DMS53 (cell line): ENCODE measurements at places on chromosomes 11 and 22.

- no peak for DNase-seq
These were observed 401.1 kb downstream of the CTTN start for GRCh38 chr11:70799386-70799785.

DNA sequence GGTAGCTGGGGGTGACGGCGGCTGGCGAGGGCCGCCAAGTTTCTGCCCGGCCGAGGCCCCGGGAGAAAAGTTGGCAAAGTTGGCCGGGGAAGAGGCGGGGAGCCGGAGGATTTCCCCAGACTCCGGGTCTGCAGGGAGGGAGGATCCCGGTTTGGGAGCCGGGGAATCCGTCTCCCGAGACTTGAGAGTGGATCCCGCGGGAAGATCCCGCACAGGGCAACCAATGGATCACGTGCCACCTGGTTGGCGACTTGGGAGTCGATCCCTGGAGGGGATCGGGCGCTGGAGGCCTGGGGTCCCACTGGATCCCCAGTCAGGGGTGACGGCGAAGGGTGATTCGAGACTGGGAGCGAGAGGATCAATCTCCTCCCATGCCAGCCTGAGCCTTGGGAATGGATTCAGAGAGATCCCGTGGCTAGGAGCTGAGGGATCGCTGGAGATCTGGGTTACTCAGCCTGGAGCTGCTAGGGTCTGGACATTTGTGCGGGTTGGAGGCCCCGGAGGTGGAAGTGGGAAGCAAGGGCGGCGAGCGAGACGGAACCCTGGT lies 394 bp downstream of the KIAA1671 start:
- peak; percentile 75 for DNase-seq

- no peak for DNase-seq
These were observed 40.7 kb downstream of the LMO1 start for GRCh38 chr11:8222820-8223512.

- DNase-seq, result no peak
These were observed 31.0 kb downstream of the CCDC34 start for GRCh38 chr11:27331981-27332380.

DNA sequence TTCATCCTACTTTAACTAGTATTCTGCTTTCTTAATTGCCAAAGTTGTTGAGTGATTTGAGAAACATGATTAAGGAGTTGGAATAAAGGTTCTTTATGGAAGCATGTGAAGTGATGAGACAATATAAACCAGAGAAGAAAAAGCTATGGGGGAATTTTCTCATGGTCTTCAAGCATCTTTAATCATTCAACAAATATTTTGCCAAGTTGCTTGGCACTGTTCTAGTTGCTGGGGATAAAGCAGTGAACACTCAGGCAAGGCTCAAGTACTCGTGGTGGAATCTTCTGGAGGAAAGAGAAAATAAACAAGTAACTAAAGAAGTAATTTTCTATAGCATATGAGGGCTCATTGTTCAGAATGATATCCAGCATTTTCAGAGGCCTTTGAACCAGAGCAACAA lies 9.2 kb upstream of the PIWIL4 start:
- no peak for DNase-seq

DNA sequence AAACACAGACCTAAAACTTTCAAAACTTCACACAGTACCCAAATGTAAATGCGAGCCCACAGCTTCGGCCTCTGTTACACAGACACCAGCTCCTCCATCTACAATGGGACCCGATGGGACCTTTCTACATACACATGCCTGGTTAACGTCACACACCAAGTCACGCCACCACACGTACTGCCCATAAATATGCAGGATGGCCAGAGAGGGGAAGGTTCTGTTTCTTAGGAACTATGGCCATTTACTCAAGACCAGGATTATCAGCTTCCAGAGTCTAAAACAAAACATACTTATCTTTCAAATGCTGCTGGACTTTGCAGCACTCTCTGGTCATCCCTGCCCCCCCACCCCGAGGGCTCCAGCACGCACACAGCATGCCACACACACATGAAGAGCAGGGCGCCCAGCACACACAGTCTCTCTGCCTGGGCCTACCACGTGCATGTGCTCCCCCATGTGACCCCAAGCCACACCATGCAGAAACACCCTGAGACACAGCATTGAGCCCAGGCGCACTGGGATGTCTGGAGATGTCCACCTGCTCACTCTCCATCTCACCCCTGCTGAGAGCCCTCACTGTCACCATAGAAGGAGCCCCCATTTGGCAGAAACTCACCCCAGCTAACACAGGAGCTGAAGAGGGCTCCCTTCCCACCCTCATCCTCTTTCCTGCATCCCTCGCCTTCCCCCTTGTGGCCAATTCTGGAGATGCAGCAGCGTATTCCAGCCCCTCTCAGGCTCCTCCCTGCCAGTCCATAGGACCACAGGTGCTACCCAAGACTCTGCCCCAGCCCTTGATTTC lies 61.8 kb downstream of the SLC22A12 start:
- DNase-seq, result peak; percentile 79

- no peak for DNase-seq
These were observed 88.1 kb downstream of the TP53I11 start for GRCh38 chr11:44862558-44863101.

- DNase-seq, result peak; percentile 64
These were observed 59.6 kb upstream of the PAX6 start for GRCh38 chr11:31870609-31871309.

DNA sequence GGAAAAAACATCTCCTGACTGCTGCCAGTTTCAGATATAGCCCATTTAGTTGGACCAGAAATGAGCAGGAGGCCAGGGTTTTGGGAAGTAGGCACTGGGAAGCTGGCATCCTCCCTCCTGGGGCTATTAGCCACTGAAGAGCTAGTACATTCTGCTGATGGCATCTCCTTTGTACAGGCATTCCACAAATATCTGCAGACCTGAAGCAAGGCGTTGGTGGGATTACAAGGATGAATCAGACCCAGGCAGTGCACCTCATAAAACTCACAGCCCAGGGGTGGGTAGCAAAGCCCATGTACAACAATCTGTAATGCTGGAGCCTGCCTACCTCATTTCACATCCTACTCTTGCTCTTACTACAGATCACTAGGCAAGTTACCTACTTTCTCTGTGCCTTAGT lies 27.5 kb upstream of the POU2AF1 start:
- no peak for DNase-seq

- no peak for DNase-seq
These were observed 3.0 kb downstream of the THY1 start for GRCh38 chr11:119419834-119420492.

DNA sequence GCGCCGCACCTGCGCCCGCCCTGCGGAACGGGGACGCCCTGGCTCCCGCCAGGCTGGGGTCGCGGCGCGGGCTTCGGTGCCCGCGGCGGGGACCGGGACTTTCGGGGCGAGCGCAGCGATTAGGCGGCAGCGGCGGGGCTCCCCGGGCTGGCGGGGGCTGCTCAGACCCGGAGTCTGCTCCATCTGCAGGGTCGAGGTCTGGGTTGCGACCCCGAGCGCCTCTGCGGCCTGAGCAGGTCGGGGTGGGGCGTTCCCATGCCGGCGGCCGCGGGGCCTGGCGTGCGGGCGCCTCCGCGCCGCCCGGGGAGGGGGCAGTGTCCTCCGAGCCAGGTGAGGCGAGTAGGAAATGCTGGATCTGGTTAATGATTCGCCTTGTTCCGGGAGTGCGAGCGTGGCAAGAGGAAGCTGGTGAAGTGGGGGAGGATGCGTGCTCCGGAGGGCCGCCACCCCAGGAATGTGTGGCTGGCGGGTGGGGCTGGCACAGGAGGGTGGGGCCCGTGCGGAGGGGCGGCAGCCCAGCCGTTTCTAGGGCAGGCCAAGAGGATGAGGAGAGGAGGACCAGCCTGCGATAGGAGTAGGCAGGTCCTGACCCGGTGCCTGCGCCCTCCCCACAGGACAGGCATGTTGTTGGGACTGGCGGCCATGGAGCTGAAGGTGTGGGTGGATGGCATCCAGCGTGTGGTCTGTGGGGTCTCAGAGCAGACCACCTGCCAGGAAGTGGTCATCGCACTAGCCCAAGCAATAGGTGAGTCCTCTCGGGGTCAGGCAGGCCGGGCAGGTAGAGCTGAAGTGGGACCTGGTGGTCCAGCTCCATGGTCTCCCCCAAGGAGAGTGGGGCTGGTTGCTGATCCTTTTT lies 606 bp downstream of the RASSF7 start:
- peak; percentile 97 for DNase-seq

DNA sequence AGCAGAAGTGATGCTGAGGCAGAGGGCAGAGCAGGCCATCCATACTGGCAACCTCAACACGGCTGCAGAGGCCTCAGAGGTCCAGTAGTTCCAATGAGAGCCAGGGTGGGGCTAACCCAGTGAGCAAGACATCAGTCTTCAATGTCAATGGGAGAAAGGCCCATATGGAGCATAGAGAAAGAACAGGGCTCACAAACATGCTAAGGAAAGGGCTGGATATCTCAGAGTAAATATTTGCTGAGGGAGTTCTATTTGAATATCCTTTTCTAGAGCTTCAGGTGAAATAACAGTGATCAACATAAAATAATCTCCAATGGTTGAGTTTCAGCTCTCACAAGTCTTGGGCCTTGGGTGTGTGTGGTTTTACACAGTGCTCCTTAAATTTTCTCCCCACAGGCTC lies 50.8 kb upstream of the CCDC90B start:
- DNase-seq, result peak; percentile 55

- DNase-seq, result no peak
These were observed 58.1 kb downstream of the LINC01488 start for GRCh38 chr11:69539416-69540117.

- no peak for DNase-seq
These were observed 17.0 kb upstream of the OMP start for GRCh38 chr11:77085652-77086051.

DNA sequence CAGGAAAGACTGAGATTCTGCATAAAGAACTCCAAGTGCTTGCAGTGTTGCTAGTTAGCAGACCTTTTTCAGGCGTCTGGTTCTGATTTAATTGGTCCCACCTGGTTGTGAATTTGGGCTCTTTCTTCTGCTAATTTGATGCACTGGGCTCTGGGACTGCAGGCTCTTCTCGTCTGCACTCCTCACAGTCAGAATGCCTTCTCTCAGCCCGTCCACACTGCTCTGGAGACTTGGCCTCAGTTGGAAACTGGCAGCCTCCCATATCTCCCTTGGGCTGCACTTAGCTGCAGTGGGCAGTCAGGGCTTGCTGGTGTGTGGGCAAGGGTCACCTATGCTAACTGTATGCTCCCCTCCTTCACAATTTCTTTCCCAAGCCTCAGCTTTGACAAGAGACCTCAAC lies 1.5 kb downstream of the TRIM6 start:
- no peak for DNase-seq

- no peak for DNase-seq
These were observed 3.8 kb downstream of the PKDREJ start for GRCh38 chr22:46259374-46259773.

GRCh38 chr11:110613197-110613918 lies 98.9 kb downstream of the ARHGAP20 start:
- DNase-seq, result no peak

- no peak for DNase-seq
These were observed 26.7 kb downstream of the RRP8 start for GRCh38 chr11:6576471-6577373.

GRCh38 chr11:80778432-80778831 lies 1337.6 kb upstream of the TENM4 start:
- no peak for DNase-seq

DNA sequence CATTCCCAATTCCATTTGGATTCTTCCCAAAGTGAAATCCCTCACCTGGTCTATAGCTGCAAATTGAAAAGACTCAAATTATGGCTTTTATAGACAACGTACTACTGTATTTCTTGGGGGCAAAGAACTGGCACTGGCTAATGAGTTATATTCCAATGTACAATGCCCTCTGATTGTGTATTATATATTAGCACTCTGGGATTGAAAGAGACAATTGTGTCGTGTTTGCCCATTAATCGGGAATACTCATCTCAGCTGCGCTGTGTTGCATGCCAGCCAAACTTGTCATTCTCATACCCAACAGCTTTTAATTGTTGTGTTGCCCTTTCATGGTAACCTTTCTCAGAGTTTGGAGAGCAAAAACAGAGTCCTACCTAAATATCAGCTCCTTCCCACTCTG lies 55.0 kb upstream of the ZBTB44 start:
- no peak for DNase-seq

DNA sequence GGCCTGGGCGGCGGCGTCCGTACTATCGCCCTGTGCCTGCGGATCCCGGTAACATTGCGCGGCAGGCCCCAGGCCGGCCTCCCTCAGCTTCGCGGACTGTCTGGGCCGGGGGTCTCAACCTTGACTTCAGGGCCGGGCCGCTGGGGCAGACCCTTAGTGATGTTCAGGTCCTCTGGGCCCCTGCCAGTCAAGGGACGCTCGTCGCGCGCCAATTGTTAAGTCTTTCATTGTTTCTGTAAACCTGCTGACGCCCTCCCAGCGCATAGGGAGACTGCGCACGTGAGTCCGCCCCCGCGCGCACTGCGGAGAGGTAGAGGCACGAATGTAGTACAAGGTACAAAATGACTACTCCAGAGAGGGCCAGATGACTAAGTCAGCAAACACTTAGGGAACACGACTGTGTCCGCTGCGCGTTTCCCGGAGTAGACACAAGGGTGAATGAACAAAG lies 451 bp upstream of the HDHD5 start:
- DNase-seq, result peak; percentile 93

DNA sequence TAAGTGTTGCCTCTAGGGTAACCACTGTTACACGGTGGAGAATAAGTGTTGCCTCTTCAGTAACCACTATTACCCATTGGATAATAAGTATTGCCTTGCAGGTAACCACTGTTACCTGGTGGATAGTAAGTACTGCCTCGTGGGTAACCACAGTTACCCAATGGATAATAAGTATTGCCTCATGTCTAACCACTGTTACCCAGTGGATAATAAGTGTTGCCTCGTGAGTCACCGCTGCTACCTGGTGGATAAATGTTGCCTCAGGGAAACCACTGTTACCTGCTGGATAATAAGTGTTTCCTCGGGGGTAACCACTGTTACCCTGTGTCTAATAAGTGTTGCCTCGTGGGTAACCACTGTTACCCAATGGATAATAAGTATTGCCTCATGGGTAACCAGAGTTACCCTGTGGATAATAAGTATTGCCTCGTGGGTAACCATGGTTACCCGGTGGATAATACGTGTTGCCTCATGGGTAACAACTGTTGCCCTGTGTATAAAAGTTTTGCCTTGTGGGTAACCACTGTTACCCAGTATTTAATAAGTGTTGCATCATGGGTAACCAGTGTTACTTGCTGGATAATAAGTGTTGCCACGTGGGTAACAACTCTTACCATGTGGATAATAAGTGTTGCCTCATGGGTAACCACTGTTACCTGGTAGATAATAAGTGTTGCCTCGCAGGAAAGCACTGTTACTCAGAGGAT lies 12.3 kb upstream of the NXPE4 start:
- peak; percentile 18 for DNase-seq

- DNase-seq, result no peak
These were observed 109.3 kb downstream of the MIAT start for GRCh38 chr22:26766510-26767350.
